Effector memory CD4-positive, alpha-beta T cell (primary cell): ENCODE measurements at places on chromosomes 7 and 10.

DNA sequence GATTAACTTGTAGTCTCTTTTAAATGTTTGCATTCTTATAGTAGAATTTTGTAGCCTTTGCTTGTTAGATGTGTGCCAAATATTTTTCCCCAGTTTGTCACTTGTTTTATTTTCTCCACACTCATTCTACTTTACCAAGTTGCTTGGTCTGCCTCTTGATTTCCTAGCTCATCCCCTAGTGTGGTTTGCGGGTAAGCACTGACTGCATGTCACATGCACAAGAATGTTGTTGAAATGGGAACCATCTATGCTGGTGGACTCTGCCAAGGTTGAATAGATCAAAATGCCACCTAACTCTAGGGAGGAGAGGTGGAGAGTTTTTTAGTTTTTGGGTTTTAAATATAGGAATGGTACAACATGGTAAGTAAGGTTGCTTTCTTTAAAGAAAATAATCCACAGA, 47.6 kb downstream of the FZD1 start:
- no peak for DNase-seq

GRCh38 chr10:130018730-130019185, 54.7 kb upstream of the EBF3 start:
- no peak for DNase-seq

- no peak for DNase-seq
Measured at GRCh38 chr7:142168746-142169145, 57.2 kb downstream of the MGAM2 start.

GRCh38 chr7:133735222-133735621, 391.9 kb upstream of the LRGUK start:
- no peak for DNase-seq

DNA sequence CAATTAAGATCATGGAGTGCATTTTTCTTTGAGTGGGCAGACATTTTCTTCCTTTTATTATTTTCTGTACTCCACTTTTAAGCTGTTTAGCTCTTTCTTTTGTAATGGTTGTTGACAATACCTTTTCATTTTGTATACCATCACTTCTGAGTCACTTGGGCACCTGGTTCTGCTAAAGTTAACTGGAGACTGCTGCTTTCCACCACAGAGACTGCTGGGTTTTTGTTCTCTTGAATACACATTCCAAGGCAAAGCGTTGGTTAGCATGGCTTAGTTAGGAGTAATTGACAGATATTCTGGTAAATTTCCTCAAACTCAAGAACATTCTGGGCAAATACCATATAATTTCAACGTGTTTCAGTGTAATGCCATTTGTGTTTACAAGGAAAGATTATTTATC, 541.9 kb upstream of the CELF2 start:
- no peak for DNase-seq

DNA sequence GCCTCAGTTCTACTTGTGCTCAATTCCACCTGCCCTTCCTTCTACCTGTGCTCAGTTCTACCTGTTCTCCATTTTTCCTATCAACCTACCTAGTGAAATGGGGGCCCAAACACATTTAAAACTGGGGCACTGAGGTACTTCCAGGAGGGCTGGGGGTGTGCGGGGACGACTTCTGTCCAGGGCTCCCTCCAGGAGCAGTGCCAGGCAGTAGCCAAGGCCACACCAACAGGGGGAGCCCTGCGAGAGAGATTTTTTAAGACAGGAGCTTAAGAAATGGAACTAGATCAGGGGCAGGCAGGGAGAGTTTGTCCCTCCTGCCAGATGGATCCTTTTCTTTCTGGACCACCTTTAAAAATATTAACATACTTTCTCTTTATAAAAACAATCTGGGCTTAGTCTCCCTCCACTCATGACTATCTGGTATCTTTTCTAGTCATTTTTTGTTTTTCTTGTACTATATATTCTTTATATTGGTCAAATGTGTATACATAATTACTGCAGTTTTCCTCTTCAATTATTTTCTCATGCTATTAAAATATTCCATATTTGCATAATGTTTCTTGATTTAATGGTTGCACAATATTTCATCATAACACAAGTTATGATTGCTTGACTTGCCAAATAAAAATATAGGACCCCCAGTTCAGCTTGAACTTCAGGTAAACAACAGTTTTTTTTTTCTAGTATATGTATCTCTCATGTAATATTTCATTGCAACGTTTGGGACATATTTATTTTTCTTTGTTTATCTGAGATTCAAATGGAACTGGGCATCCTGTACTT, 47.3 kb upstream of the INSYN2A start:
- DNase-seq, result no peak

DNA sequence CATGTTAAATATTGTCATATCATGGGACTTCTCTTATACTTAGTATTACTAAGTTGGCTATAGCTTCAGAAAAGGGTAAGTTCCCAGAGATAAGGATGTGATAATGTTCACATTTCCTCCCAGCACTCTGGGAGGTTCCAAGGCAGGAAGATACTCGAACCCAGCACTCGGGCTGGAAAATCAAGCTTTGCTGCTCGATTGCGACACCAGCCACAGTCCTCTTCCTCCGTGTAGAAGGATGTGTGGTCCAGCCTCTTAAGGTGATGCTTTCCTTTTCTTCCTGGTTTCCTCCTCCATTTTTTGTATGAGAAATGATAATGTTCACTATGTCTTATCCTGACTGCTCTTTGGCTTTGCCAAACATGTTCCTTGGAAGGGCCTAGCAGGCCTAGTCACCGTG, 3.2 kb downstream of the BMS1 start:
- DNase-seq, result no peak

GRCh38 chr10:122471531-122472177, 10.3 kb downstream of the HTRA1 start:
- no peak for DNase-seq

- no peak for DNase-seq
Measured at GRCh38 chr7:36091874-36092176, 61.2 kb upstream of the EEPD1 start.

DNA sequence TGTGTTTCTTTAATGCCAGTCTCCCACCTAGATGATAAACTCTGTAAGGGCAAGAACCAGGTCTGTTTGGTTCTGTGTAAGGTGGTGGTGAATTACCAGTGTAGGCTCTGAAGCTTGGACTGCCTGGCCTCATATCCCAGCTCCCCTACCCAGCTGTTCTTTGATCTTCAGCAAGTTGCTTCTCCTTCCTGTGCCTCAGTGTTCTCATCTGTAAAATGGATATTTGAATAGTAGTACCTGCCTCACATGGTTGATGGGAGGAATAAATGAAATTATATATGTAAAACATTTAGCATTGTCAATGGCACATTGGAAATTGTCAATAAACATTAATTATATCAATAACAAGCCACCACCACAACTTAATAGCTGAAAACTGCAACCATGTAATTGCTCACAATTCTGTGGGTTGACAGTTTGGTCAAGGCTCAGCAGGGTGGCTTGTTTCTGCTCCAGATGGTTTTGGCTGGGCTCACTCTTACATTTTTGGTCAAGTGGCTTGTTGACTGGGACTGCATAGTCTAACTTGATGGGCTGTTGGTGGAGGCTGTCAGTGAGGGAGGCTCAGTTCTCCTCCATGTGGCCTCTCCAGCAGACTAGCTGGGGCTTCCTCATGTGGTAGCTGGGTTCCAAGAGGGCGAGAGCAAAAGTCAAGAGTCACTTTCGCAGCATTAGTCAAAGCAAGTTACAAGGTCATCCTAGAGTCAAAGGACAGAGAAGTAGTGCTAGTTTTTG, 84.5 kb upstream of the DUSP5 start:
- DNase-seq, result no peak

DNA sequence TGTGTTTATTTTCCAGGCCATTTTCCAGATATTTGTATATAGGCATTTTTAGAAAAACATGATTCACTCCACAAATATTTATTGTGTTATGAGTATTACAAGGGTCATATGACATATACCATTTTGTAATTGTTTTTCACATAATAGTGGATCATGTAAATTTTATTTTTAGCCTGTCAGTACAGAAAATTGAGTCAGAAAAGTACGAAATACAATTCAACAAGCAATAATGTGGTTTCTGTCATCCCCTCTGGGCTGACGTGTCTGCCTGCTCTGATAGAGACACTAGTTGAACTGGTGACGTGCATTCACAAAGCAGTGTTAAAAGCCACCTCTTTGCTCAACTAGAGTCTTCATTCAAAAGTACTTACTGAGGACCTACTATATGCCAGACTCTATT, 97.9 kb upstream of the STEAP1B start:
- DNase-seq, result no peak

DNA sequence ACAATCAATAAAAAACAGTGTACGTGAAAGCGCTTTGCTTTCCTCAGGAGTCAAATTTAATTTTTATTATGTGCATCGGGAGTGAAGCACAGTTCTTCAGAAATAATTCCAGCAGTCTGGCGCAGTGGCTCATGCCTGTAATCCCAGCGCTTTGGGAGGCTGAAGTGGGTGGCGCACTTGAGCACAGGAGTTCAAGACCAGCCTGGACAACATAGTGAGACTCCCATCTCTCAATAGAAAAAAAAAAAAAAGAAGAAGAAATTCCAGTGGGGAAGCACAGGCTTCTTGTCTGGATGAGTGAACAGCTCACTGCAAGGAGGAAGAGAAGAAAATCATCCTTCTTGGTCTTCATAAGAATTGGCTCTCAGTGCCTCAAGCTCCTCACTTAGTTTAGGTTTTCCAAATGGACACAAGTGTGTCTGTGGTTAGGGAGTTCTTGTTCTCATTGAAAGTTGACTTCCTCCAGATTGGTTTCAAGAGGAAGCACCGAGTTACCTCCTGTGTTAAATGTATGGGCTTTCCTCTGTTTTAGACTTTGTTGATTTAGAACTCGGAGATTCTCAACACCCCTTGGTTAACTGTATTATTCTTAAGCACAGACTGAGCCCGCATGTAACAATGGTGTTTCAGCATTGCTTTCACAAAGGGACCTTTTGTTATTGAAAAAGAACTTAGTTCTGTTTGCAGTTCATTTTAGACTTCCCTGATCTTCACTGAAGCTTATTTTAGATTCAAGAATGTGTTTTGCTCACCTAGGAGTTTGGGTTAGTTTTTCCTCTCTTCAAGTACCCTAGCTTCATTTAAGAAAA, 28.0 kb downstream of the LMTK2 start:
- no peak for DNase-seq

DNA sequence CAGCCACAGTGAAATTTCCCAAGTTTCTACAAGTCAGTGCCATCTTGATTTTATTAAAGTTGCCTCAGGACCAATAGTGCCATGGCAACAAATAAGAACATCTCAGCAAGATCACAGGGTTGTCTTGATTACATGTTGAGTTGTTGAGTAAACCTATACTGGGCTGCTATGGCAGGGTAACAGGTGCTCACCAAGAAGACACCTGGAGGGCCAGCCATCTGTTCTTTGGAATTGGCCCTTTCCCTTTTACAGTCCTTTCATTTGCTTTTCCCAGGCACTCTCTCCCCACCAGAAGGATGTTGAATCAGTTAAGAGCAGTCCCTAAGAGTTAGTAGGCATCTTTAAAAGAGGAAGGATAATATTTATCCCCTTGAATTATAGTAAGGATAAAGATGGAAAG, 582.0 kb downstream of the TNS3 start:
- no peak for DNase-seq

DNA sequence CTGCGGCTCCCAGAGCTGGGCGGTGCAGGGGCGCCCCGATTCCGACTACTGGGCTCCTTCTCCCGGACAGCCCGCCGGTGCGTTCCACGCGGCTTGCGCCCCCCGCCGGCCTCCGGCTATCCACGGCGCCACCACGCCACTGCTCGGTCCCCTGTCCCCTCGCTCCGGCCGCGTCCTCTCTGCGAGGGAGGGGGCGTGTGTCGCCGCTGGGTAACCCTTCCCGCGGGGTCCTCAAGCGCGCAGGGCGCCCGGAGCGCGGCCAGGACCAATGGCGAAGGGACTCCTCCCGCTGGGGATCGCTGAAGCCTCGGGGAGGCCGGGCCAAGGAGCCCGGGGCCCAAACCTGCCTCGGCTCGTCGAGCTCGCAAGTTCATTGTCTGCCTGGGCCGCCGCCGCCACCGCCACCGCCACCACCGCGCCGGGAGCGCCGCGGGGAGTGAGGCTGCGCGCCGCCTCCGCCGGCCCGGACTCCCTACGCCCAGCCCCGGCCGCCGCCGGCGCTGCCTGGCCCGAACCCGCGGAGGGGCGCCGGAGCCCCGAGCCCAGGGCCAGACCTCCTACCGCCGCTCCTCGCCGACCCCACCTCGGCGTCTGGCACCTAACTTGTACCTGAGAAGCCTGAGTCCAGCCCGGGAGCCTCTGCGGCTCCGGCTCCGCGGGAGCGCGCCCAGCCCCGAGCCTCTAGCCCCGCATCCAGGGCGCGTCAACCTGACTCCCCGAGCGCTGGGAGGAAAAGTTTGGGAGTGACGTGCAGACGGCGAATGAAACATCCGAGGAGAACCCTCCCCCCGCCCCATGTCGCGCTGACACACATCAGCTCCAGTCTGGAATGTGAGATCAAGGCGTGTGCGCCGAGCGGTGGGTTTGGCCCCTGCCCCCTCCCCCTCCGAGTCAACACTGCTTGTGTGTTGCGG, at the start of gene CHST15:
CHST15 (minus strand) TSS at position 739 of the 914 bp plus-strand sequence. CDS start 47,386 bp downstream, outside the sequence.
- no peak for DNase-seq

GRCh38 chr10:92149261-92149660, 141.6 kb downstream of the CPEB3 start:
- no peak for DNase-seq

DNA sequence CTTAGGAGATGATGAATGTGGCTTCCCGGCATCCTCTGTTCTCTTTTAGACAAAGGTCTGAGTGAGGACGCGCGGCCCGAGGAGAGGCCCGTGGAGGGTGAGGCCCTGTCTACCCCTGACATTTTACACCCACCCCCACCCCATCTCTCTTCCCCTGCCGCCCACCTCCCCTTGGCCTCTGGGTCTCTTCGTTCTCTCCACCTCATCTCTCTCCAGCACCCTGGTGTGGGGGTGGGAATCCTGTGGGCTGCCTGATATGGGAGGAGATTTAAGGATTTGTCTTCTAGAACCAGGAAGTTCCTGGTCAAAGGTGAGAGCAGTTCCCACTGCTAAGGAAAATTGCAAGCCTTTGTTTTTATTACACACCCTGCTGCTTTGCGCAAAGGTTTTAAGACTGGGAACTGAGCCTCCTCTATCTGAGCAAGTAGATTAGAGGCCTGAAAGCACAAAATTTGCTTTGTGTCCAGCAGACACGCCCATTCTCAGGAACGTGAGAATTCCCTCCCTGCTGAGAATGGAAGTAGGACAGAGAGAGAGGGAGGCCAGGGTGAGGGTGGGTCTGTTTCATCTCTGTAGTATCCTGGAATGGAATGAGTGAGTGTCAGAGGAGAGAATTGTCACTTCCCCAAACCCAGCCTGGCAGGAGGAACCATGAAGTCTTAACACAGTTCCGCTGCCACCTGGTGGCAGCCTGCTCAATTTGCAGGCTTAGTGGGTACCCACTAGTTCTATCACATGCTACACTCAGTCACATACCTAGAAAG, 91.2 kb downstream of the GTF2IRD1 start:
- DNase-seq, result no peak

- no peak for DNase-seq
Measured at GRCh38 chr10:73552819-73553715, 38.1 kb downstream of the USP54 start.

GRCh38 chr10:114714281-114714741, 56.2 kb upstream of the ABLIM1 start:
- no peak for DNase-seq

- DNase-seq, result no peak
Measured at GRCh38 chr10:121919666-121920065, 8.2 kb downstream of the ATE1 start.

GRCh38 chr7:124536156-124536762, 229.3 kb downstream of the GPR37 start:
- DNase-seq, result no peak
